A549 treated with GW870086 at 1 μM for 4 hours (cell line): ENCODE measurements at places on chromosomes 7 and 10. TPM values are rescaled to one million over a fixed set of nuclear protein-coding genes. Genes with fewer than 3 reads are reported as not detected.

FAM25A gene
- total RNA-seq = not detected in 5 replicates

FGFBP3 gene
- 2.3 to 2.7 TPM (median 2.6 TPM) in 5 replicates for total RNA-seq

MOGAT3 gene
- total RNA-seq = not detected in 5 replicates

VGF gene
- total RNA-seq = 12.8 to 27.7 TPM (median 17.7 TPM) in 5 replicates

SAMD8 gene
- total RNA-seq = 7.4 to 14.9 TPM (median 13.8 TPM) in 5 replicates

CYP3A5 gene
- total RNA-seq = 0.91 to 1.6 TPM (median 1.4 TPM) in 5 replicates

AKR1C3 gene
- total RNA-seq = 1,122 to 1,295 TPM (median 1,215 TPM) in 5 replicates

HACD1 gene
- 35.3 to 65.4 TPM (median 61.2 TPM) in 5 replicates for total RNA-seq

H2BK1 gene
- total RNA-seq = not detected in 5 replicates

CHST3 gene
- total RNA-seq = 39.3 to 51.6 TPM (median 50.0 TPM) in 5 replicates
